Activated CD8-positive, alpha-beta T cell treated with anti-CD3 and anti-CD28 coated beads, Interleukin-2, amount 10 ng/mL, durations not matched to agents 7 days and 5 days (primary cell): ENCODE measurements at places on chromosomes 5 and 9.

DNA sequence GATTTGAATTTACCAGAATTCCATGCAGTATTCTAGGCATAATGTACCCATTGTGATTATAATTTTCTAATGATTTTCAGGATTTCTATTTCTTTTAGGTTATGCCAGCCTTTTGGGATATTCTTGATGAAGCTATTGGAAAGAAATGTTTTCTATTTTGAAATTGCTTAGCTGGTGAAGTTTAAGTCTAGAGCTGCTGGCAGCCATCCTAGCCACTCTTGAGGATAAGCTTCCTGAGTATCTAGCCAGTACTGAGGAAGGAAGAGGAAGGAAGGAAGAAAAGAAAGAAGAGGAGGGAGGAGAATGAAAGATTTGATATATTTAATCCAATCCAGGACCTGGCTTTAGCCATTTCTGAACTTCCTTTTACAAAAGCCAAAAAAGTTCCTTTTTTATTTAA is 142.1 kb upstream of the DAB2 start:
- DNase-seq = no peak

DNA sequence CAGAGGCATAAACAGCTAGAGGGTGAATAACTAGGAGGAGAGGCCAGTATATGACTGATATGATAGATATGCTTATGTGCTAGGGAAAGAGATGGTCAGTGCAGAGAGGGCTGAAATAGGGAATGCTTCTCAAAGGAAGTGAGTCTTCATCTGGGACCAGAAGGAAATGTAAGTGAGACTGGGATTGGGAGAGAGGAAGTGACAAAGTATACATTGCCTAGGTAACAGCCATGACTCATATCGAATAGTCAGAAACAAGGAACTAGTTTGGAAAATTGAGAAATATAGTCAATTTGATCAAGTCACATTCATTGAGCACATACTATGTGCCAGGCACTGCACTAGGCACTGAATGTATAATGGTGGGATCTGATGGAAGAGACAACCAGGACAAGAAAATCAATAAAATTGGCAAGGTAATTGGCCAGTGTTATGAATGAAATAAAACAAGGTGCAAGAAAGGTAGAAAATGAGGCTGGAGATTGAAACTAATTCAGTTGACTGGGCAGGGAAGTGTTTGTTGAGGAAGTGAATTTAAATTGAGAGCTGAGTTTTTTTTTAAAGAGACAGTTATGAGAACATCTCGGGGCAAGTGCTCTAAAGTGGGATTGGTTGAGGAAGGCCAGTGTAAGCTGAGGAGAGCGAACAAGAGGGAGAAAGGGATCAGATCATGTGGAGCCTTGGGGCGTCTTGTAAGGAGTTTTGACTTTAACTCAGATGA is 4.3 kb downstream of the ERAP2 start:
- DNase-seq = no peak

DNA sequence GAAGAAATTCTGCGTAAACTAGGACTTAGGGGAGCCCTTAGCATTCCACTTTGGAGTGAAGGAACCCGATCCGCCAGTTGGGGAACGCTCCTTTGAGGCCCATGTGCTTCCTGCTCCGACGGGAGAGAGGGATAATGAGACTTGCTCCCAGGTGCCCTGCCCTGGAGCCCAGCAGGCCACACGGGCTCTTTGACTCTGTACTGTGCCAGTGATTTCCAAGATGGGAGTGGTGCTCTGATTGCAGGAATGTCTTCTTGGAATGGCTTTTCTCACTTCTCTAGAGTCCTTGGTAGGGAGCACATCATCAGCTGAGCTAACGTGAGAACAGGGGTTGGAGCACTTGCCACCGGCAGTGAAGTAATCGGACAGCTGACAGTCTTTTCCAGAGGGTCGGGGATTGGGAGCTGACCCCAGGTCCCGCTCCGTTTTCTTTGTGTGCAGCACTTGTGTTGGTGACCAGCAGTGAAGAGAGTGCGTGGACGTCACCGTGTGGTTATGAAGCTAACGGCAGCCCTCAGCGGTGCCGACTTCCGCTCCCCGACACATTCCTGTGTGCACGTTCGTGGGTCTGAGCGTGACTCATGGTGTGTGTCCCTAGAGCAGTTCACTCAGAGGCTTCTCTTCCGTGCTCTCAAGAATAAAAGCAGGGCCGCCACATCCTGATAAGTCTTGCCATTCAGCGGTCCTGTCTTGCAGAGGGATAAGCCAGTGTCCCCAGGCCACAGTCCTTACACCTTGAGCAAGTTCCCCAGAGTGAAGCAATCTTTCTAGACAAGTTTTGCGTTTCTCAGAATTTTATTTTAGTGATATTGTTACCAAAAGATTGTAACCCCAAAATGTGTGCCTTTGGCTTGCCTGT is 25.6 kb downstream of the ABL1 start:
- DNase-seq = no peak

DNA sequence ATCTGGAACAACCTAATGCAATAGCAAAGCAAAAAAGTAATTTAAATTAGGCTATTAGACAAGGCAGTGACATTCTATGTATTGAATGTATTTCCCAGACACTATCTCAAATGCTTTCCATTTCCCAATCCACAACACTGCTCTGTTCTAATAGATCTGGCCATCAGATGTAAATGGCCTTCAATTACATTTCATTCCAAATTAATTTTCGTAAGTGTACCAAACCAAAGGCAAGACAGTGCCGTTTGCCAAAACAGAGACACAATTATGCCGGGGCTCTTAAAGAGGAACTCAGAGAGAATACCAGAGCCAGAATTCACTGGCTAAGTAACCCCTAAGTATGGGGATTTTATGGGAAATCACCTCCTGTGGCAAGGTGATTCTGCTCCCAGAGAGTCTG is 63.1 kb downstream of the GNAQ start:
- DNase-seq = no peak

DNA sequence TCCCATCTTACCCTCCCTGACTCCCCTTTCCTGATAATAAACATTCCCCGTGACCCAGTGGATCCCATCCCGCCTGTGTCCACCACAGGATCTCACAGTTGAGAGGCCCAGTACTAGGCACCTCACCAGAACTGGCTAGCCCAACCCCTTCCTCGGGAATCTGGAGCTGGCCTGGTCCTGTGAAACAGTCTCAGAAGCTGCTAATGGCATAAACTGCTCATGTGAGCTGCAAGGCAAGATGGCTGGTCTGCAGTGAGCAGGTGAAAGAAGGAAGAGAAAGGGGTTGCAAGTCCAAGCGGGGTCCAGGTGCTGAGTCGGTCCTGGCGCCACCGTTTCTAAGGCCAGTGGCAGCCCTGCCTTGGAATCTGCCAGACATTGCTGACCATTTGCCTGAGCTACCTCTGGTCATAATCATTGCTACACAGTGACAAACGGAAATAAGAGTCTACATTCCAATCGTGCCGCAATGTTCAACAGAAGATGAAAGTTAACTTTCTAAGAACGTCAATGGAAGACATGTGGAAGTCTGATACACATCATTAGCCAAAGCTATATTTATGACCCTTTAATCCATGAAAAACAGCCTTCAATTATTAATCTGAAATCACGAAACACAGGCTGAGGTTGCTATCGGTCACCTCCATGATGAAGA is 33.7 kb downstream of the DNAH5 start:
- DNase-seq = no peak

DNA sequence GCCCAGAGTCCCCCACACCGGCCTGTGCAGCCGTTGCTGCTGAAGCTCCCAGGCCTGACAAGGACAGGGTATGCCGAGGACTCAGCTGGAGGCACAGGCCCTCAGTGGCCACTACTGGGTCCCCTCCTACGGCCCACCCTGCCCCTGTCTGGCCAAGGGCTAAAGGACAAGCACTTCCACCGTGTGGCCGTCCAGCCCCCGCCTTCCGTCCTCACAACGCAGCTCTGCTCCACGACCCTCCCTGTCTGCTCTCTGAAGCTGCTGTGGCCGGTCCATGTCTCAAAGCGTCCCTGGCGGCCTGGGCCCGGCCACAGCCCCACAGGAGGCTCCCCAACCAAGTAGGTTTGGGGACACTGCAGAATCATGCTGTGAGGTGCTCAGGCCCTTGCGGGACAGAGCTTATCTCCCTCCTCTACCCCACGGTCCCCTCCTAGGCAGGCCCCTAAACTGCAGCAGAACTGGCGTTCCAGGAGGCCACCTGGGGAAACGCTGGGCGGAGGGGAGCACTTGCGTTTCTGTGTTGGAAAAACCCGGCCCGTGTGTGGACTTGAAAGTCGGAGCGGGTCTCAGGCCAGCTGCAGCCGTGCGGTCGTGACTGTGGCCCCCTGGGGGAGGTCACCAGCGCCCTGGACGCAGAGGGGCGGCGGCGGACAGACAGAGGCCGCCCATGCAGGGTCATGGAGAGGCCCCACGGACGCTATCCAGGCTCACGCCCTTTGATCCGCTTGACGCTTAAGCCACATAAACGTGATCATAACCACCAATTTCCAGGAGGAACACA is 45.6 kb downstream of the NKD2 start:
- no peak for DNase-seq

DNA sequence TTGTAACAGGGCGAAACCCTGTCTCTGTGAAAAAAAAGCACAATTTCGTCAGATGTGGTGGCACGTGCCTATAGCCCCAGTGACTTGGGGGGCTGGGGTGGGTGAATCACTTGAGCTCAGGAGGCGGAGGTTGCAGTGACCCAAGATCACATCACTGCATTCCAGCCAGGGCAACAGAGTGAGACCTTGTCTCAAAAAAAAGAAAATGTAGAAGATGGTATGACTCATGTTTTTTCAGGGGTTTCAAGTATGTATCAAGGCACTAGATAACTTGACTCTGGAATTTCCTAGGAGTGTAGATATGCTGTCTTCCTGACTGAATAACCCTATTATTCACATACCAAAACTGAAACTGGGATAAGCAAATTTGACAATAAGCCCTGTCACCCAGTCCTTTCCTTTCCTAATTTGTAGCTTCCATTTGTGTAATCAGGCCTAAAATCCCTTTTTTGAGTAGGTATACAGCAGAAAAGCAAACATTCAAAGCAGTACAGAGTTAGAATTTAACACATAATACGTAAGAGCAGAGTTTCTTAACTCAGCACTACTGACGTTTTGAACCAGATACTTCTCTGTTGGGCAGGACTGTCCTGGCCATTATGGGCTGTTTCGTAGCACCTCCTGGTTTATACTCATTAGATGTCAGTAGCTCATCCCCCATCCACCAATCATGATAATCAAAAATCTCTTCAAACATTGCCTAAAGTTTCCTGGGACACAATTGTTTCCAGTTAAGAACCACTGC is 17.3 kb upstream of the ANKRD18B start:
- no peak for DNase-seq

GRCh38 chr5:171155621-171156020 is 153.4 kb upstream of the TLX3 start:
- DNase-seq = no peak

DNA sequence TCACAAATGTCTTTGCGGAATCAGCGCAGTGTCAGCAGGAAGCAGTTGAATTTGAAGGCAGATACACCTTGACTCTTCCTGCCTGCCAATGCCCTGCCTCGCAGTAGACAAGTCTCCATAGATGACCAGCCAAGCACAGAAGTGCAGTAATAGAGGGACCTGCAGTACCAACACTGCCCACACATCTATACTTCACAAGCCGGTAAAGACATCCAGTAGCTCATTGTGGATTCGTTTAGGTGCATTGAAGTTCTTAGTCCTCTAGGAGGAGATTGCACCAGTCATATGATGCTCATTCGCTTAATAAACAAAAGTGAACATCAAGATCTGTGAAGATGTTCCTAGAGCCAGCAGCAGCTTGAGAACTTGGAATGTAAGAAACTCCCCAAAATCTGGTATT is 7.1 kb upstream of the IFNA2 start:
- DNase-seq = no peak

GRCh38 chr5:84265130-84265529 is 119.5 kb downstream of the EDIL3 start:
- no peak for DNase-seq

- DNase-seq = no peak
Observed at GRCh38 chr5:74870299-74871067, 4.3 kb upstream of the FAM169A start.

DNA sequence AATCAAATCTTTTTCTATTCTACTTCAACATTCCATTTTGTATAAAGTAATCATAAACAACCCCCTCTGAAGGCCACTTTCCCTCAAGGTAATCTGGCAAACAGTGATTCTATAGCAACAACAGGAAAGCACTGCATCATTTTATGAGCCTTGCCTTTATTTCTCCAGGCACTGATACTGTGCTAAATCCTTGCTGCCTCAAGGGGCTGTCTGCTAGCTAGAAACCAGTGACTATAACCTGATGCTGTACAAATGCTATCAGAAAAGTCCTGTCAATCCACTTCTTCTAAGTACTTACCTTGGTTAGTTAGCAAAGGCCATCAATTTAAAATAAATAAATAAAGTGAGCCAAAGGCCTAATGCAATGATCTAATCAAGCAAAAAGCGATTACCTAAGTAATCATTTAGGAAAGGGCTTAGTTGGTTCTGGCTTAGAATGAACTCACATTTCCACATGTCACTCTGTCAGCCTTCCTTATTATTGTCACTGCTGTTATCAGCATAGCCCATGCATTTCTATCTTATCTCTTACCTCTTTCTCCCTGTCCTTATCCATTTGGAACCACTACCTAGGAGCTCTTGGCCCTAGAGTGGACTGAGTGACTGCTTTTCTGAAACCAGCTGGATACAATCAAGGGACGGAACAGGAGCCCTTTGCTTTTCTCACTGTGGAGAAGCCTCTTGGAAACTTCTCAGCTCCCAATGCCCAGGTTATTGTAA is 246.1 kb upstream of the MEF2C start:
- DNase-seq = no peak

DNA sequence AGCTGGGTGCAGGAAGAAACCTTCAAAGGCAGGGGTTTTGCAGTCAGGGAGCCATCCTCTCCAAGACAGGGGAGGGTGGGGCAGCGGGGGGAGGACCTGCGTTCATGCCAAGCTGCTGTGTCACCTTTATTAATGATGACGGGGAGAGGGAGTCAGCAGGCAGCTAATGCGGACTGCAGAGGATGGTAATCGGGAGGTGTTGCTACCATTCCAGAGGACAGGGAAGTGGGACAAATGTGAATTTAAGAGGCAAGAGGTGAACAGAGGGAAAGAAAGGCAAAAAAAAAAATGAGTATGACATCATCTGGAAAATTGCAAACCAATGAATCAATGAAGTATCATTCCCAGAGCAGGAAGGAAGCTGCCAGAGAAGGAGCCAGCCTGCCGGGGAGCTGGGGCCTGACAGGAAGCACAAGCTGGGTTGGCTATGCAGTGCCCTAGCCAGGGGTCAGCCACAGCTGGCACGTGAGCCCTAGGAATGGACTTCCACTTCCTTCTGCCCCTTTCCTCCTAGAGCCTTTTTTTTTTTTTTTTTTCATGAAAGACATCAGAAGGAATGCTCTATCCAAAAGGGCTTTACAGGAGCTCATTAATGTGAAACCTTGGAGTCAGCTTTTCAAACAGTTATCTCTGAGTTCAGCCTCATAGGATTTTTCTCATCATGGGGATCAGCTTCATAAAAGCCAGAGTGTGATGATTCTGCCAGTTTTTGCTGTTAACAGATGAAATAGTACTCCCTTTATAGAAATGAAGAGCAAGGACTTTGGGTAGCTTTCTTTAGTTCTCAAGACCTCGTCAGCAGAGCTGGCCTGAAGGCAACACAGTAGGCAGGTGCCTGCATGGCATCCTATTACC is 9.2 kb downstream of the INSYN2B start:
- DNase-seq = no peak

GRCh38 chr9:98091735-98092612 is 27.0 kb downstream of the TRIM14 start:
- DNase-seq = no peak

- DNase-seq = peak; percentile 85
Observed at GRCh38 chr5:132426525-132427138, 57.1 kb downstream of the SLC22A5 start.
